Frontal cortex (tissue), 4 donors: ENCODE measurements at places on chromosomes 3 and 15.

GRCh38 chr15:41870689-41871081 is 23.2 kb downstream of the SPTBN5 start:
- DNase-seq, result no peak

- no peak for DNase-seq
These were observed 169.7 kb downstream of the RAP2B start for GRCh38 chr3:153331676-153332075.

GRCh38 chr15:46652266-46652665 is 1017.4 kb downstream of the SQOR start:
- no peak for DNase-seq

DNA sequence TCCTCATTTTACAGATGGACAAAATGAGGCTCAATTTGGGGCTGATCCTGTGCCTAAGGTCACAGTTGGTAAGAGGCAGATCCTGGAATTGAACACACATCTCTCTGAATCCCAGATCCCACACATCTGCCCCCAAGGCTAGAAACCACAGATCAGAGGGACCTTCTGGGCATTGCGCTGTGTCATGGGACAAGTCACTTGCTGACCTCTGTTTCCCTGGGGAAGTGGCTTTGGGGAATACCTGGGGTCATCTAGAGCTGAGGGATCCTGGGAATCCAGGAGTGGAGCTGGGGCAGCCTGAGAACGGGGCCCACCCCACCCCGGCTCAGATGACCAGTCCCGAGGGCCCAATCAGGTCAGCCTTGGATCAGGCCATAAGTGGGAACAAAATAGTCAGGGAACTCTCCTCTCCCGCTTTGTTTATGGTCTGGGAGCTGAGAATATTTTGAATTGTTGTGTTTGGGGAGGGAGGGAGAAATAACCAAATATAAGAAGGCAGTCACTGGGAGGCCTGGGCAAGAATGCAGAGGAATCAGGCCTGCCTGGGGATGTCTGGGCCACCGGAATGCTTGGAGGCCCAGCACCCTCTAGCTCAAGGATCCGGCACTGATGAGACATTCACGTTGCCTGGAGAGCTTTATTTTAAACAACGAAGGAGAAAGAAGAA is 8.8 kb upstream of the SLC6A6 start:
- no peak for DNase-seq
